Stimulated activated CD4-positive, alpha-beta T cell treated with anti-CD3 and anti-CD28 coated beads, Interleukin-1b, Interleukin-23, amount 100 ng/mL, for 24 hours (primary cell): ENCODE measurements at places on chromosomes 1 and 21.

DNA sequence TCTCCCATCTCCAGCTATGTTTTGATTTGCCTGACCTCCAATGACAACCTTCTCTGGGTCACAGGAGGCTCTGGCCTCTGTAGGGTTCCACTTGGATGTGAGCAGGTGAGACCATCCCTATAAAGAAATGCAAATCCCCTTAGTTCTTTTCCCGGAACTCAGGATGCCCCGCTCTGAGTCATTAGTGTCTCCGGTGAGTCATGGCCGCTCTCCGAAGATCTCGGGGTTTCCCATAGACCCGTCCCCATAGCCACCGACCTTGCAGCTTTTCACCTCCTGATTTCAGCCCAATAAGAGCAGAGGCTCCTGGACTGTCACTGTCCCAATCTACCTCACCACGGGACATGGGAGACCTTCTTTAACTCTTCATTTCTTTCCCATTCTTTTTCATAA lies 98.2 kb downstream of the PGBD5 start:
- peak; percentile 36 for DNase-seq

DNA sequence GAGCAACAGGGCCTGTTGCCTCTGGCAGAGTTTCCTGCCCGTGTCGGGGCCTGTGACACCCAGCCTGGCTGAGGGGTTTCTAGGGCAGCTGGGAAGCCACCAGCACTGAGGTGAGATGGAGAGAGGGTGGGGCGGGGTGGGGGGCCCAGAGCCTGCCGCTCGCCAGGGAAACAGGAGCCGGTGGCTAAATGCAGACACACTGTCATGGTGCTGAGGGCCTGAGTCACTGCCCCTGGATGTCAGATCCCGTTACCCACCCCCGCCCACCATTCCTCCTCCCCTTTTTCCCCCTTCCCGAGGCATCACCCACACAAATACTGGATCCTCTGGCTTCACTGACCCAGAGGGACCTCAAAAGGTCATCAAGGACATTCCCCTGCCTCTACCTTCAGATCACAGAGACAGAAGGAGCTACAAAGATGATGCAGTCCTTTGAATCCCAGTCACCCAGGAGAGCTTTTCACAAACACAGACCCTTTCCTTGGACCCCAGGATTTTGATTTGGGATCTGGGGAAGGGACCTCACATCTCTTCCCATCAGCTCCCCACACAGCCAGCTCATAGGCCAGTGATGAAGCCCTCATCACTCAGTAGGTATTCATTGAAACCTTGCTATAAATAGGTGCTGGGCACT lies 1.9 kb upstream of the HSPB7 start:
- DNase-seq, result no peak

GRCh38 chr1:6588893-6589520 lies 9.2 kb downstream of the ZBTB48 start:
- no peak for DNase-seq

- DNase-seq, result peak; percentile 44
Observed at GRCh38 chr1:63316984-63317816, 5.2 kb upstream of the FOXD3 start.

DNA sequence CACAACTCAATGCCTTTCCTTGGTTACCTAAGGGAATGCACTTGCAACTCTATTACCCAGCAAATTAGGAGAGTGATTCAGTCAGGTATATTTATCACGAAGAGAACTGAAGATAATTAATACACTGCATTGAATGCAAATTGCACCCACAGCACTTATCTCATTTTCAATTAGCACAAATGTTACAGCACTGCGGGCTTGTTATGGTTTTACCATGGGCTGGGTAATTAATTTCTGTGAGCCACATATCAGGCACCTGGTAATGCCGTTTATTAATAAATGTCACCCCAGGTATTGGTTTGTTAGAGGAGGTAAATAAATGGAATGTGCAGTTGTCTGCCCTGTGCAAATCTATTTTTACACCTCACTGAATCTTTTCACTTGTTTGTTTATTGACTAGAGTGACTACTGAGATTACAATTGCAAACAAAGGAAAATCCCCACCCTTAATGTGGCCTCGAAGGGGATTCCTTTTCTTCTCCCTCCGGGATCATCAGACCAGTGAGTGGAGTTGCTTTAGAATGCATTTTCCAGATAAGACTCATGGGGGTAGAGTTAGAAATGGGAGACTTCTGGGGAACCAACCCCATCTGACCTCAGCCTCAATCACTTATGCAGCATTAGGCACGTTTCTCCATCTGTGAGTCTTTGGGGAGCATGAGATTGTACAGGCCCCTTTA lies 269.3 kb downstream of the RPS6KC1 start:
- DNase-seq, result no peak

- DNase-seq, result no peak
Observed at GRCh38 chr1:200771625-200772555, 33.2 kb downstream of the CAMSAP2 start.

DNA sequence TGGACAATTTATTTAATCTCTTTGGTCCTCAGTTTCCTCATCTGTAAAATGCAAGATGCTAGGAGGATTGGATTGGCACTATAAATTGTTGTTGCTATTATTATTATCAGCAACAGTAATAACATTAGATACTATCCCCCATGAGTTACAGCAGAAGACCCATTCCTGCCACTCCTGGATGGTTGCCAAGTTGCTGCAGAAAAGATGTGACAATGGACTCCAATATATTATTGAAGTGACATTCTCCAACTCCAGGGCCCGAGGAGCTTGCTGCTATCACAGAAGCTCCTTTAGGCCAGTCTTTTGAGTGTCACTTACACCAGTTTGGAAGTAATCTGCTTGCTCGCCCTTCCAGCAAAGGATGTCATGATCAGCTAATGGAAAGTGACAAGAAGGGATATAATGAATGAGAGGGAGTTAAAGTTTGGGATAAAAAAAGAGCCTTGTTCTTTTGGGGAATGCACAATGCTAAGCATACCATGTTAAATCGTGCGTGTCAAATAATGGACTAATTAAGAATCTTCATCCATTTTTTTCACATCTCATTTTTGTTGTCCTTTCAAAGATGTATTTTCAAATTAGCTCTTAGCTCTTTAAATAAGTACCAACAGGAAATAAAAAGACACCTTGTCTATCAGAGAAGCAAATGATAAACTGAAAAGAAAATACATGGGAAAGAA lies 19.5 kb upstream of the PROX1 start:
- DNase-seq, result no peak

- no peak for DNase-seq
Observed at GRCh38 chr1:24920533-24920925, 9.5 kb downstream of the RUNX3 start.

DNA sequence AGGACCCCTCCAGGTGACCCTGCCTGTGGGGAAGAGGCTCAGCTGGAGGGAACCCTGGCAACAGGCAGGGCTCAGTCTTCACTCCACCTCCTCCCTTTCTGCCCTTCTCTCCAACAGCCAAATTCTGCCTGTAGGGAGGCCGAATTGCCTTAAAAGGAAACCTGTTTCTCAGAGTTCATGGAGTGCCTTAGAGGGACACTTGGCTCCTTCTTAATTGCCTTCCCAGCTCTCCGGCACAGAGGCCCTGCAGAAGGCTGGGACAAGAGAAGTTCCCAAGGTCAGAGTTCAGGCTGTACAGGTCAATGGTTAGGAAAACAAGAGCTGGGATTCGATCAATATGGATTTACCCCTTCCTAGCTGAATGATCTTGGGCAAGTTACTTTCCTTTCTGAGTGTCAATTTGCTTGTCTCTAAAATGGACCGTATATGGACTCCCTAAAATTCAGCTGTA lies 6.2 kb downstream of the CSRP1 start:
- no peak for DNase-seq

DNA sequence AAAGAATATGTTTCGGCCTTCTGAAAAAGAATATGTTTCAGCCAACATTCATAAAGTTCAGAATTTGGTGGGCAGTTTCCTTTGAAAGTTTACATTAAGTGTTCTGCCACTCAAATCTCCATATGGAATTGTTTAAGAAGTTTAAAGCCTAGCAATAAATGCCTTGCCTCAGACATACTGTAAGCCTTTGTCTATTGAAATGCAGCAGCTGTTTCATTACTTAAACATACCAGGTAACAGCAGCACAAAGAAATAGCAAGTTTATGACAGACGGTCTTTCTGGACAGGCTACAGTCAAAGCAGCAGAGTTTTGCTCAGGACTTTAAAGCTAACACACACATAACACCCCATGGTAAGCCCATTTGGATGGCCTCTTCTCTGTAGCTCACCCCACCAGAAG lies 38.5 kb upstream of the C1orf105 start:
- no peak for DNase-seq

DNA sequence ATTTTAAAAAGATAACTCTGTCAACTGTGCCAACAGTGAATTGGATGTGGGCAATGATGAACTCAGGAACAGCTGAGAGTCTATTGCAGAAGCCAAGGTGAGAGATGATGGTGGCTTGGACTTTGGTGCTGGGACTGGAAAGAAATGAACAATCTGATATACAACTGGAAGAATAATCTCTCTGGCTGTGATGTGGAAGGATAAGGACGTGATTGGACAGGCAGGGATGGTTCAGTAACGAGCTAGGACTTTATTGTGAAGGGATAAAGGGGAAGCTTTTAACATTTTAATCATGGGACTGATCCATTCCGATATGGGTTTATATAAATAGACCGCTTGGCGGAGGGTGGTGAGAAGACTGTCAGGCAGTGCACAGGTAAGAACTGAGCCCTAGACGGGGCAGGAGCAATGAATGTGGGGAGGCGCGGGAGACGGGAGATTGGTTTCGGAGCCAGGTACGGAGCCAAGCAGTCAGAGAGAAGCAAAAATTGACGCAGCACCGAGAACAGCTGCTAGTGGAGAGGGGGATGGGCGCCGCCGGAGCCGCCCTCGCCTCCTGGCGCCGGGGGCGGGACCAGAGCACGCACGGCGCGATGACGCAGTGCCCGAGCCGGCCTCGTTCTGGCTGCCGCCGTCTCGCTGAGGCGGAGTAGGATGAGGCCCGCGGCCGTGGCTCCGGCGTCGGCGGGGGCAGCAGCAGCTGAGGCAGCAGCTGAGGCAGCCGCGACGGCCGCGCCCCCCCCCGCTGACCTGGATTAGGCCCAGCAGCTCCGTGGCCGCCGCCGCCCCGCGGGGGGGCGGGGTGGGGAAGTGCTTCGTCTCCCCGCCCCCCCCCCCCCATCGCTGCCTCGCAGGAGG lies at the start of gene RNF11:
Gene RNF11 (plus strand): TSS at position 601 of the 858 bp plus-strand sequence. CDS start 484 bp downstream, outside the sequence.
- DNase-seq, result peak; percentile 87

GRCh38 chr21:14773777-14774345 lies 227.7 kb upstream of the SAMSN1 start:
- peak; percentile 26 for DNase-seq

DNA sequence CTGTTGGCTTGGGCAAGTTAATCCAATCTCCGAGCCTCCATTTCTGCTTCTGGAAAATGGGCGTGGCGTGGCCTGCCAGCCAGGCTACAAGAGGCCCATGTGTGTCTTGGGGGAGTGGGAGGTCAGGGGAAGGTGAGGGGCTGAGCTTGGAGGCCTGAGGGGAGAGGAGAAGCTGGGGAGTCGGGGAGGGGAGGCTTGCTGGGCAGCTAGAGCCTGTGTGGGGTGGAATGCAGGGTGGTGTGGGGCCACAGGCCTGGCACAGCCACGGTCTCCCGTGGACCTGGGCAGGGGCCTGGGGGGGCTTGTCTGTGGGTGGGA lies 14.6 kb downstream of the SLC66A1 start:
- DNase-seq, result no peak

- DNase-seq, result no peak
Observed at GRCh38 chr21:27704567-27705166, 737.8 kb upstream of the ADAMTS5 start.

- DNase-seq, result no peak
Observed at GRCh38 chr1:17654519-17654918, 100.6 kb upstream of the ACTL8 start.

GRCh38 chr1:156711011-156711817 lies 5.8 kb upstream of the CRABP2 start:
- DNase-seq, result no peak

DNA sequence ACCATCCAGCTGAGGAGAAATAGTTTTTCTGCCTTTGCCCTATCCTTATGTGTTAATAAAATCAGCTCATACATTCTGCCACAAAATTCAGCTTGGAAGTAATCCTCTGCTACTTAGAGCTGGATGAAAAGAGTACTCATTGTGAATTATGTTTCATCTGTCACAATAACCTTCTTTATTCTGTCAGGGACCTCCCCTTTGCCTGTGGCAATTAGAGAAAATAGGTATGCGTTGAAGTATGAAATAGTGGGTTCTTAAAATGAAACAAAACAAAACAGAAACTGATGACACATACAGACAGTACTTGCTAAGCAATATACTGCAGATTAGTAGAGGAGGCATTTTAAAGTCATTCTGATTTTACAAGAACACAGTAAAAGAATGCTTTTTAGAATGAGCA lies 578.5 kb downstream of the USP25 start:
- no peak for DNase-seq

- no peak for DNase-seq
Observed at GRCh38 chr1:113760102-113761080, 1.1 kb upstream of the PHTF1 start.

GRCh38 chr1:37948166-37948565 lies 1.3 kb upstream of the INPP5B start:
- DNase-seq, result no peak

DNA sequence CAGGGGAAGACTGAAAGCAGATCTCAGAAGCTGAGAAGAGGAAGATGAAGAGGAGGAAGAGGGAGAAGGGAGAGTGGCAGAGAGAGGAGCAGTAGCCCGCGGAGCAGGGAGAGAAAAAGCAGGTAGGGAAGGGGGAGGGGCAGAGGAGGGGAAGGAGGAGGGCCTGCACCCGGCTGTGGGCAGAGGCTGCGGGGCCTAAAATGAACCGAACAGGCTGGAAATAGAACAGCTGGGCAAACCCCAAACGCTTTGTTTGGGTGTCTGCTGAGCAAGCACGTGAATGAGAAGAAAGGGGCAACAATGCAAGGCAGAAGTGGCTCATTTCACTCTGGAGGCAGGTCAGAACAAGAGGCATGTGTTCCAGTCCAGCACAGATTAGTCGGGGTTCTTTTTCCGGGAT lies 33.5 kb downstream of the KCNC4 start:
- no peak for DNase-seq

- no peak for DNase-seq
Observed at GRCh38 chr1:40299366-40300248, 17.5 kb downstream of the COL9A2 start.

- DNase-seq, result no peak
Observed at GRCh38 chr1:209260136-209260535, 323.4 kb upstream of the CAMK1G start.

DNA sequence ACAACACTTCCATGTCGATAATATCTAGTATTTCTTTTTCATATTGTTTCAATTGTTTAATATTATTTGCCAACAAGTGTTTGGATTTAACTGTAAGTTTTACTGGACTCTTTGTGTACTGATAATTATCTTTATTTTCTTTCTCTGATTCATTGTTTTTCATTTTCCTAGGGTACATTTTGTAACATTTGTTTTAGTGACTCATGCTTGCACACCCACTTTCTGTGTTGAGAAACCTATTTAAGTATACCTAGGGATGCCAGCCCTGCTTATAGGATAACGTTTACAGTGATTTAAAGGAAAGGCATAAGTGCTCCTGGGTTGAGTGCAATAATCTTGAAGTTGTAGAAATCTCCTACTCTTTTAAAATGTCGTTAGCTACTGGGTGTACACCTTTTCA lies 1386.0 kb upstream of the ADGRL4 start:
- DNase-seq, result no peak

DNA sequence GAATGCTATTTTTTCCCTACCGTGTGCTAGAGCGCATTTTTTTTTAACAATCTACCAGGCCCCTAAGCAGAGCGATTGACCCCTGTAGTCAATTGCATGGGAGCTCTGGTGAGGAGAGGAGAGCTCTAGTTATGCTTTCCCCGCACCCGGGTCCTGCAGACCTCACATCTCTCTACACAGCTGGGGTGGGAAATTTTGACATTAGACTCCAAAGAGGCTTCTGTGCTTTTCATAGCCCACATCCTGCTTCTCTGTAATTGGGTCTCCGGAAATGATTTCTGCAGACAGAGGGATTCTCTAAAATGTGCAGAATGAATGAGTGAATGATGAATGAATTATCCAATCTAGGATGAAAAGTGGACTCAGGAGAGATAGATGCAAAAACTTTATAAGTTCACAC lies 41.5 kb upstream of the DUSP10 start:
- no peak for DNase-seq
